Thymus (tissue), 14 donors: ENCODE measurements at places on chromosomes 11 and 22. TPM values are rescaled to one million over a fixed set of nuclear protein-coding genes. Genes with fewer than 3 reads are reported as not detected.
A peak's percentile ranks its signal among the peaks of the same experiment; 100 is the strongest.

- DNase-seq, result no peak
Measured at GRCh38 chr11:47164321-47164720, 12.4 kb downstream of the ARFGAP2 start.

DNA sequence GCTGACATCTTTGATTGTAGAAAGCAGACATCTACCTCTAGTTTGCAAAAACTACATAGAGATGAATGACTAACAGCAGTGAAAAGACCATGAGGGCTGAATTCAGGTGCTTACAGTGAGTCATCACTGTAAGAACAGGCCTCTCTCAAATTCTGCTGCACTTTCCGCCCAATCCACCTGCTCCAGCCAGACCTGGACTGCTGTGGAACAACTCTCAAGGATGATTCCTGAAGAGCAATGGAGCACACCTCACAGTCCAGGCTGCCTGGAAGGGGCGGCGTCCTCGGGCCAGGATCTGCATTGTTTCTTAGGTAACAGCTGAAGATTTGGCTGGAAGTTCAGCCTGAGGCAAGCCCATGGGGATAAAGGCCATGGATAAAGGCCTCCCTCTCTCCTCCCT is 15.1 kb downstream of the APOL2 start:
- no peak for DNase-seq

GRCh38 chr22:47067911-47068625 is 305.6 kb downstream of the TBC1D22A start:
- no peak for DNase-seq

DNA sequence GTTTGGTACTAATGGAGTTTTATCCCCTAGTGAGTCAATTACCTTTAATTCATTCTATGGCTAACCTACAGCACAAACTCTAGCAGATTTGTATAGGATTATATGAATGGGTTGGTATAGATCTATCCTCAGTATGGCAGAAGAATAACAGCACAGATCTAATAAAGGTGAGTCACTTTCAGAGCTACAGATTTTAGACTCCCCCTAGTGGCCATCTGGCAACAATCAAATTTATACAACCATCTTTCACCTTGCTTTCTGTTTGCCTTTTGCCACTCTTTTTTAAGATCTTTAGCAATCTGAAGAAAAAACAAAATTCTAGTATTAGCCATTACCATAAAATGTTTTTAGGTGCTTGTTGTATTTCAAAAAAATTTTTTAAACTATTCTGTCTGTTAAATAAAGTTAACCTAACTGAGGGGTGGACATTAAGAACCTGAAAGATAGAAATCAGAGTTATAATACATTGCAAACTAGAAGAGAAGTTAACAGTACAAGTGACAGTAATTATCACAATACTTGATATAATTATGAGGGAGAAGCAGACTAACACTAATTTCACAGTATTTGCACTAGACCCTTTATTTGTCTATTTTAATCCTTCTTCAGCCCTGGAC is 25.8 kb downstream of the DDIAS start:
- peak; percentile 44 for DNase-seq

DNA sequence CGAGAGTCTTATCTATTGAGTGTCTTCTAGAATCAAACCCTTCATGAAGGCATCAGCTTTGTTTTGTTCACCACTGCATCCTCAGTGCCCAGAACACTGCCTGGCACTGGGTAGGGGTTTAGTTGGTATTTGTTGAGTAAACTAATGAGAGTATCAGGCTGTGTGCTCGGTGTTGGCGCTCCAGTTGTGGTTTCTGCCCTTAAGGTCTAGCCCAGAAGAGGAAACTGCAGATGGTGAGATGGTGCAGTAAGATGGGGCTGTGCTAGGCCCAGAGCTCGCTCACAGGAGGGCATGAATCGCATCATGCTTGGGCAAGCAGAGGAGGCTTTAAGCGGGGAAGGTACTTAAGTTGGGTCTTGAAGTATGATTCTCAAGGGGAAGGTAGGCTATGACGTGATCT is 97.2 kb downstream of the FBXO7 start:
- no peak for DNase-seq

- DNase-seq, result no peak
Measured at GRCh38 chr22:19831016-19831415, 23.7 kb downstream of the GNB1L start.

DNA sequence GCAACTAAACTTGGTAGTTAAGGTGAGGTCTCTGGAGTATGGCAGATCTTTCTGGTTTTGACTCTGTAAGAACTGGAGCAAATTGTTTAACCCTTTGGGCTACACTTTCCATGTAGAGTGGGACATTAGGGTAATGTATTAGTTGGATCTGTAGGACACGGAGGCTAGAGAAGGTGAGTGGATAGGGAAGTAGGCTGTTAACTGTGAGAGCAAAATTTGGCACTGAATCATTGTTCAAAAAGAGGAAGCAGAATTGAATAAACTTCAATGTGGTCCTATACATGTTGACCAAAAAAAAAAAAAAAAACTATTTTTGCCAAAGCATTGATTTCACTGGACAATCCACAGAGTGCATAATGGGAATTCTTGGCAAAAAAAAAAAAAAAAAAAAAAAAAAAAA is 370.2 kb upstream of the CHORDC1 start:
- no peak for DNase-seq

- DNase-seq, result no peak
Measured at GRCh38 chr11:83938148-83938547, 652.0 kb upstream of the CCDC90B start.

DNA sequence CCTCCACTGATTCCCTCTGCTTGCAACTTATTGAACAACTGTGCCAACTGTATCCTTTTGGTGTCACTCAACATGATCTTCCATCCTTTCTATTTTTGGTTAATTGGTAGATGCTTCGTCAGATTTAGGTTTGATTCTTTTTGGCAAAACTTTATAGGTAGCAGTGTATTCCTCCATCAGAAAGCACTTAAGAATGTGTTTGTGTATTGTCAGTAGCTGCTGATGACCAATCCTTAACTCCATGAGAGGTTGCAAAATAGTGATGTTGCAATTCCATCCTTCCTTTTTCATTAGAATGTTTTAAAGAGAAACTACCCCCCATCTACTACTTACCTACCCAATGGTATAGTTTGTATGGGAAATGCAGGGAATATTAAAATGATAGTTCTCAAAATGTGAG is 22.1 kb downstream of the FAM76B start:
- DNase-seq, result no peak

- no peak for DNase-seq
Measured at GRCh38 chr11:119791701-119792151, 62.7 kb upstream of the NECTIN1 start.

DNA sequence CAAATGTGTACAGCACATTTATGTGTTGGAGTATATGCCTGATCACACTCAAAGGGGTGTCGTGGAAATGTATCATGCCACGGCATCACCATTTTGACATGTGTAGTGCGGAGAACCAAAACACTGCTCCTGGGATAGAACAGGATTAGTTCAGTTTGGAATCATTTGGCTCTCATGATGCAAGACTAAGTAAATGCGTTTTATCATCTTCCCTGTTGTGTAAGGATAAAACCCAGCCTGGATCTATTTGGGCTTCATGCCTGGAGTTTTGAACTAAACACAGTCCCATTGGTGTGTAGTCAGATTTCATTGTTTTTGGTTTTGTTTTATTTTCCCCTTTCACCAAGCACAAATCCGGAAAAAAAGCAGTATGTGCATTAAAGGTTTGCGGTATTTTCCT is 574.3 kb downstream of the NTM start:
- no peak for DNase-seq

- no peak for DNase-seq
Measured at GRCh38 chr11:67406420-67406968, 2.6 kb downstream of the TBC1D10C start.

GRCh38 chr22:49769691-49770546 is 57.8 kb downstream of the BRD1 start:
- DNase-seq, result no peak

- DNase-seq, result no peak
Measured at GRCh38 chr11:120613264-120614226, 102.0 kb downstream of the GRIK4 start.

DNA sequence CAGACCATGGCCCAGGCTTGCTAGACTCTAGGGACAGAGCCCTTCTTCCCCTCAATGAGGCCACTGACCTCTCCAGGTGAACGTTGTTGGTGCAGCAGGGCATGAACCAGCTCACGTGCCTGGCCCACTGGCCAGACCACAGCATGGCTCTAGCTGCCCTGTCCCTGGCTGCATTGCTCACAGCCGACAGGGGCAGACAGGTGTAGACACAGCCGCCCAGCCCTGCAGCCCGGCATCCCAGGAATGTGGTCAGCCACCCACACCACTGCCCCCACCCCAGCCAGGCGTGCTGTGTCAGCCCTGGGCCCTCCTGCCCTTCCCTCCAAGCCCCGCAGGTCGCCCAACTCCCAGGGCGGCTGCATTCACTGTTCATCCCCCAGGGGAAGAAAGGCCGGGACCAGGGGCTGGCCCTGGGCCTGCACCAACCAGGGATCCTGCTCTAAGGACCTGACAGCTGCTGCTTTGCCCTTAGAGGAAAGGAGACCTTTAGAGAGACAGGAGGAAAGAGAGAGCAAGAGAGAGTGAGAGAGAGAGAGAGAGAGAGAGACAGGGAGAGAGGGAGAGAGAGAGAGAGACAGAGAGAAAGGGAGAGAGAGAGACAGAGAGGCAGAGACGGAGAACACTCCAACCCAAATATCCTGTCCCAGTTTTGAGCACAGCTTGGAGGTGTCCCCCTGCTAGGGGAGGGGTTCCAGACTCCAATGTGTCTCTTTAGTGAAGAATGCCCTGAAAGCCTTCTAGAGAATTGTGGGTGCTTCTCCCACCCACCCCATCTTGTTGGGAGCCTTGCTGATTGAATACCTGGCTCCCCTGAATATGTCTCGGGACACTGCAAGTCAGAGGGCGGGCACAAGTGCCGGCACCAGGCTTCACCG is 44.2 kb upstream of the LINC01488 start:
- no peak for DNase-seq

- DNase-seq, result no peak
Measured at GRCh38 chr11:131910523-131911387, 540.3 kb downstream of the NTM start.

- no peak for DNase-seq
Measured at GRCh38 chr22:38043151-38044039, 13.8 kb upstream of the PICK1 start.

DNA sequence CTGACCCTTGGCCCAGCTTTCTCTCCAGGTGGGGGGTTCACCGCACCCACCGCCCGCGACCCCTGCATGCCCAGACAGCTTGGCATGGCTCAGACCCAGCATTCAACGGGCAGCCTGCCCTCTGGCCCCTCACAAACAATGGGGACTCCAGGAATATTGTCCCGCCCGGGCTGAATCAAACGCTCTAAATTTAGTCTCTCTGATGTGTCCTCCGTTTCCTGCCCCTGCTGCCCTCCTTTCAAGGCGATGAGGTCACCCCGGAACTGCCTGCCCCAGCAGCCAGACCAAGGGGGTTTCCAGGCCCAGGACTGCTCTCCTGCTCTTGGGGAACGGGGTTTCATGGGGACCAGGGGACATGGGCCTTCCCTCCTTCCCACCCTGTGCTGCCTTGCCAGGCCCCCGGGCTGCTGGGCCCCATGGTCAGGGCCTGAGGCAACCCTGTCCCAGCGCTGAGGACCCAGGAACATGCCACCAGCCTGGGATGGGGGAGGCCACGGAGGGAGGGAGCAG is 10.1 kb upstream of the PDGFB start:
- no peak for DNase-seq

DNA sequence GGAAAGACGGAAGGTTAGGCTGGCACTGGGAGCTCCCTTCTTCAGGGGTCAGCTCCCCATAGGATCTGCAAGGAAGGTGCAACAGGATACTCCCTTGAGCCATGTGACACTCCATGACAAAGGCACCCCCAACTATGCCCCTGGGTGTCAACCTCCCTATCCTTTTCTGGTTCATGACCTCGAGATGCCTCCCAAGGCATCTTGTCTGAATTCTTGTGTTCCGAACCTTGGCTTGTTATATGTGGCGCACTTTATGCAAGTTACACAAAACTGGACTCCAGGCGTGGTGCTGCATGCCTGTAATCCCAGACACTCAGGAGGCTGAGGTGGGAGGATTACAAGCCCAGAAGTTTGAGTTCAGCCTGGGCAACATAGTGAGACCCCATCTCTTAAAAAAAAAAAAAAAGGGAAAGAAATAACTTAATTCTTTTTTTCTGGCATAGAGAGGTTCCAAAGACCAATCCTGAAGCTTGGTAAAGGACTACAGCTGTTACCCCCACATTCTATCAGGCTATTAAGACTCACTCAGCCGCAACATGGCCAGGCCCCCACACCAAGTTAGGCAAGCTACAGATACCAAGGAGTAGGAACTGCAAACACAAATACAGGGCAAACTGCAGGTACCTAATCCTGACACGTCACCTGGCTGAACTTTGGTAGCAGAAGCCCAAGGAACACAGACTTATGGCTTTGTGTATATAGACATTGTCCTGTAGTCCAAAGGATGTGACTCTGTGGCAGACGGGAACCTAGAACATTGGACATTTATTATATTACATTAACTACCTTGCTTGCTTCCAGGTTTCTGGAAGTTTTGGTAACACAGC is 1.4 kb downstream of the C11orf24 start:
- DNase-seq, result no peak

- DNase-seq, result no peak
Measured at GRCh38 chr11:14451825-14452224, 47.8 kb downstream of the COPB1 start.

- DNase-seq, result no peak
Measured at GRCh38 chr11:80255021-80255420, 814.2 kb upstream of the TENM4 start.

- no peak for DNase-seq
Measured at GRCh38 chr11:27907530-27907929, 200.4 kb downstream of the KIF18A start.

- no peak for DNase-seq
Measured at GRCh38 chr11:109818290-109818689, 274.9 kb upstream of the ZC3H12C start.

GRCh38 chr22:46004105-46004866 is 27.3 kb upstream of the WNT7B start:
- no peak for DNase-seq

DNA sequence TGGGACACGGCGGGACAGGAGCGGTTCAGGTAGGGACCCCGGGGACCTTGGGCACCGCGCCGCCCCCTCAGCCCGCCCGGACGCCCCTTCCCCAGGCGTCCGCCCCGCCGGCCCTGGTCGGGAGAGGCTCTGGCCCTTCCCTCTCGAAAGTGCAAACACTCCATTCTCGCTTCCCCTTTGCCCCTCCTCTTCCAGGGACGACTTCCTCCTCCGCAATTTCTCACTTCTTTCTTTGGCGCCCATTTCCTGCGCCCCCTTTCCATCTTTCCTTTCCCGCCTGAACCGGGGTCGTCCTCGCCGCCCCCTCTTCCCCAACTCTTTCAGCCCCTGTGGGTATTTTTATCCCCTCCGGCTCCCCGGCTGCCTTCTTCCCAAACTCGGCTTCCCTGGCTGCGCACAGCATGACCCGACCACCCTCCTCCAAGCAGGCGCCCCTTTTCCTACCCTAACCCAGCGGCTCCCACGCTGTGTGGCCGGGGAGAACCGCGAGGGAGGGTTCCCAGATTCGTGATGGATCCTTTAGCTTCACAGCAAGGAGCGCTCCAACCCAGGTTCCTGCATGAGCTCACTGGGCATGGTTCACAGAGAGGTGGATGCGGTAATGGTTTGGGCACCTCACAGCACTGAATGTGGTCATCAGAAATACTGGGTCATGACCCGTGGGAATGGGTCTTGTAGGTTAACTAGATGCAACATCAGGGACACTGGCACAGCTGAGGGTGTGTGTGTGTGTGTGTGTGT is 689 bp downstream of the RAB39A start:
- DNase-seq, result no peak

NCR3LG1 gene
- total RNA-seq, result 1.0 TPM

SYTL2 gene
- total RNA-seq, result 15.1 TPM

MPPED1 gene
- 0.19 TPM for total RNA-seq

DUSP18 gene
- total RNA-seq, result 3.3 TPM

SHANK2 gene
- 0.14 TPM for total RNA-seq

LRRN4CL gene
- 0.80 TPM for total RNA-seq

NAALAD2 gene
- total RNA-seq, result 0.47 TPM

MPEG1 gene
- total RNA-seq, result 55.0 TPM

MYOD1 gene
- total RNA-seq, result 0.38 TPM
